ENCODE measurements at places on chromosomes 12 and 14.

- DNase-seq: no peak
Measured at GRCh38 chr14:56131865-56132833, 13.9 kb downstream of the PELI2 start.

GRCh38 chr14:22557846-22558220 is 31.2 kb downstream of the DAD1 start:
- DNase-seq: no peak

DNA sequence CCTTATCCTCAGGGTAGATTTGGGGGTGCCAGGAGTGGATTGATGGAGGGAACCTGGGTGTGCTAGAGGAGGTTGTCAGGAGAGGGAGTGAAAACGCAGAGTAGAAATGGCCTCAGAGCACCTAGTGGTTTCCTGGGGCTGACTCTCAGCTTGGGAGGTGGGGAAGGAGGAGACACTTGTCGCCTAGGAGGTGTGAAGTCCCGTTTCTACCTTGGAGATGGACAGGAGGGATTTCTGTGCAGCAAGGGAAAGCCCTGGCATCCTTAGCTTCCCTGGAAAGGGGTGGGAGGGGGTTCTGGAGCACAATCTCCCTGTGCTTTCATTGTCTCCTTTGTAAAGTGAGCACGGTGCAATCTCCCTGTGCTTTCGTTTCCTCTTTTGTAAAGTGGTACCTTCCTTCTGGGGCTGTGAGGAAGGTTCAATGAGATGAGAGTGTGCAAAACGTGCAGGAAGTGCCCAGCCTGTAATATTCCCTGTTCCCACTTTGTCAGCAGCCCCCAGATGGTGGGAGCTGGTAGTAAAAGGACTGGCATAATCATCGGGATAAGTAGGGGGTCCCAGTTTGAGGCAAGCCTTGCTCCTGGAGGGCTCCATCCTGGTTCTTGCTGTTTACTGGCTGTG is 1.6 kb downstream of the OAS3 start:
- no peak for DNase-seq

DNA sequence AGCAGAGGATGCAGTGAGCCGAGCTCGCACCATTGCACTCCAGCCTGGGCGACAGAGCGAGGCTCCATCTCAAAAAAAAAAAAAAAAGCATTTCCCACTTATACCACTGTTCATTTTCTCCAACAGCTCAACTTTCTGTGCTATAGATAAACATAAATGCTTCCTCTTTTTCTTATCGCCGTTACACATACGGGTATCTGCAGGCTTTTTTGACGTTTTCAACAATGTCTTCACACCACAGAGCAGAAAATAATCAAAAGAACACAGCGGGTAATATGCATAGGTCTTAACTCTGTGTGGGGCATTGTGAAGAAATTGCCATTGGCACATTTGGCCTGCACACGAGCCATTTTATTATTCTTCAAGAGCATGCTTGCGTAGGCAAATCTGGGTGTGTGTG is 86.4 kb downstream of the CAPZA3 start:
- no peak for DNase-seq

DNA sequence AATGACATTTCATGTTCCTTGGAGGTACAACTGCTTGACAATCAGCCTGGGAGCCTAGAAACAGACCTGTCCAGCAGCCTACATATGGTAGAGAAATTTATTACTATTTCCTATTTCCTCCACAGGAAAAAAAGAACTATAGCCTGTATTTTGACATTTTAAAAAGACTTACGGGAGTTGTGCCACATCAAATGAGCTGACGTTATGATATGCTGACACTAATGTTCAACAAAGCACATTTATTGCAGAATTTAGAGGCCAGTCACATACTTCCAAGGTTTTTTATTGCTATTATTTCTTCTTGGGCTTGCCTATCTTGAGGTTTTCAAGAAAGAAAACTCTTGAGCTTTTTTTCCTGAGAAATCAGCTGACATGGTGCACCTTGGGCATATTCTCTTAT is 305.3 kb downstream of the LRIG3 start:
- DNase-seq: no peak
